ENCODE measurements at places on chromosomes 11 and 22.

DNA sequence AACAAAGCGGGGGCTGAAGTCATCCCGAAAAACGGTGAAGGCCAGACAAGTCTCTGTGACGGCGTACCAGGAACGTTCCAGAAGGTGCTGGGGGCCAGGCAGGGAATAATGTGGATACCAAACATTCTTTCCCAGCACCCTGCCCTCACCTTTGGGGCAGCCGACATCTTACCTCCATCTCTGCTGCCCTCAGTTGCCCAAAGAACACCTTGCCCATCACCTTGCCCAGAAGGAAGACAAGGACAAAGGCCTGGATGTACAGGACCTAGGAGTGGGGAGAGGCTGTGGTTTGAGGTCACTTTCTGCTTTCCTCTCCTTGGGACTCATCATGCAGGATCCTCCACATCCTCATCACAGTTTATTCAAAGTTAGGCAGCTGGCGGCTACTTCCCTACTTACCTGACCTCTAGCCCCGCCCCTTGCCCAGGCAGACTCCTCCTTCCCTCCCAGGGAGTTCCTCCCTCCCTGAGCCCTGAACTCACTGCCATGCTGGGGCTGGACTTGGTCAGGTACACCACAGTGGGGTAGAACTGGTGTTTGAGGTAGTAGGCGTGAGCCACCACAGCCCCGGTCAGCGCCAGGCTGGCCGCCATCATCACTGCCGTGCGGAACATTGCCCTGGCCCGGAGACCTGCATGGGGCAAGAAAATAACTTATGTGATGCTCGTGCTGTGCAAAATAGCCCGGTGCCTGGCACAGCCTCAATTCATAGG is 1.2 kb downstream of the SYVN1 start:
- DNase-seq = peak; percentile 61

- DNase-seq = peak; percentile 9
Measured at GRCh38 chr11:28105869-28106268, 2.1 kb downstream of the KIF18A start.

DNA sequence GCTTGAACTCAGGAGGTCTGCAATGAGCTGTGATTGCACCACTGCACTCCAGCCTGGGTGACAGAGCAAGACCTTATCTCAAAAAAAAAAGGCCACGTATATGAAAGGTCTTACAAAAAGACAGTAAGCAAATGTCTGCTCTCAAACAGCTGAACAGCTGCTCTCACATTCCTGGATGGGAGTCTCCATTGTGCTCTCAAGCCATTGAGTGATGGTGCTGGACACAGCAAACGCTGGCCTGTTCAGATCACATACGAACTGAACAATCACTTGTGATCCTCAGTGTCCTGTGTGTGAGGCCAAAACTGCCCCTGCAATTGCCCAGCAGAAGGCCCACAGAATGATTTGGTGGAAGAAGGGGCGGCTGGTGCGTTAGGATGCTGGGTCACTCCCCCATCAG is 34.4 kb upstream of the YWHAH start:
- DNase-seq = no peak

DNA sequence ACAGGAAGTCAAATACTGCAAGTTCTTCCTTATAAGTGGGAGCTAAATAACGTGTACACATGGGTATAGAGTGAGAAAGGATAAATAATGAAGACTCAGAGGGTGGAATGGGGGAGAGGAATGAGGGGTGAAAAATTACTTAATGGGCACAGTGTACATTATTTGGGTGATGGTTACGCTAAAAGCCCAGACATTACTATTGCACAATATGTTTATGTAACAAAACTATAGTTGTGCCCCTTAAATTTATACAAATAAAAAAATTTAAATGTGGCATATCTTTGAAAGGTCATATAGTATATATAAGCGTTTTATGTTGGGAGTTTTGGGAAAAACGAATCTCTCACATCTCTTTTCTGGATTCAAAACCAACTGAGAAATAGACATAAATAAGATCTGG is 96.1 kb downstream of the KIF18A start:
- no peak for DNase-seq

DNA sequence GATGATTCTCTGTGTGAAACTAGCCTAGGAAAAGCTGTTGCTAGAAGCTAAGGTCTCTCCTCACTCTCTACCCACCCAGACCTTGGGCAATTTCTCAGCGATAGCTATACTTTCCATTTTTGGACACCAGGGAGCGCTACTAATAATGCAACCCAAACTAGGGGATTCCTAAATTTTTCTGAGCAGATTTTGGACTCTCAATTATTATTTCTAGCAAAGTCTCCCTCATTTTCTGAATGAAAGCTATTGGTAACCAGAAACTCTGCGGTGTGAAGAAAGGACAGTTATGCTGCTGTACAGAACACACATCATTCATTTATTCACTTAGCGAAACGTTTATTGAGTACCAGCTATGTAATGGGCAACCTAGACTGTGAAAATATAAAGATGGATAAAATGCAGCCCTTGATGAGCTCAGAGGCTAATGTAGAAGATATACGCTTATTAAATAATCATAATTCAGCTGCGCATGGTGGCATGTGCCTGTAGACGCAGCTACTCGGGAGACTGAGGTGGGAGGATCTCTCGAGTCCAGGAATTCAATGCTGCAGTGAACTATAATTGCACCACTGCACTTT is 6.1 kb upstream of the STIM1 start:
- DNase-seq = peak; percentile 83

DNA sequence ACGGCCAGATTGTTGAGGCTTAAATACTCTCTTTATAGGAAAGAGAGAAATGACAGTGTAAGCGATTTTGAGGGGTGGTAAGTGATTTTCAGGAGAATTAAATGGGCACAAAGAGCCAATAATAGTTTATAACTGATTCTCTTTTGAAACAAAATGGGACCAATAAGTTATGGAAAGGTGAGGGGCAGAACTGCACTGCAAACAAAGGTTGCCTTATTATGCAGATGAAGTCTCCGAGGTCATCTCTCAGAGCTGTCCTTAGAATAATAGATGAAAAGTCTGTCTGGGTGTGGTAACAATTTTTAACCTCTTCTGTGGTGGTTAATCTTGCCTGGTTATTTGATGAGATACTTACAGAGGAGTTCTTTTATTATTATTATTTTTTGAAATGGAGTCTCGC is 14.7 kb upstream of the CRTAM start:
- DNase-seq = no peak

DNA sequence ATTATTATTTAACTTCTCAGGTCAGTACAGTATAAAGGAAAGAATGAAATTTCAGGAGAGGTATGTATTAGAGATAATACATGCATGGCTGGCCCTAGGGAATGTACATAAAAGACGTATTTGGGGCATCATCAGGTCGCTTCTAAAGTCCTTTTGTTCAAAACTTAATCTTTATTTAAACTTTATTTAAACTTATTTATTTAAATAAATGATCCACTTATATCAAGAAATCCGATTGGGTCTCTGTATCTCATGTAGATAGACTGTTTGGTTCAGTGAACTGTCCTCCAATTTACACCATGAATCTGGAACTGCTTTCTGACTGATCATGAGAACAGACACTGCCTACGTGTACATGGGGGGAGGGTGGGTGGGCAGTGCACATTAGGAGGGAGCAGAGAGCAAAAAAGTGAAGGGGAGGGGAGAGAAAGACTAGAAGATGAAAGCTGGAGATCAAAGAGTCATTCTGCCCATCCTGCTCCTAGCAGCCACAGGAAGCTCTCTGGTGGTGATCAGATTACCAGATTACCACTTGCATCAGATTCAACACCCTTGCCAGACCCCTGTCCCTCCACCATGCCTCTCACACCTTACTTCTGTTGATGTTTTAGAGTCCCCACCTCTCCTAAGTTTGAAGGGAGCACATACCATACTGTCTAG is 92.1 kb upstream of the MTMR2 start:
- peak; percentile 71 for DNase-seq

DNA sequence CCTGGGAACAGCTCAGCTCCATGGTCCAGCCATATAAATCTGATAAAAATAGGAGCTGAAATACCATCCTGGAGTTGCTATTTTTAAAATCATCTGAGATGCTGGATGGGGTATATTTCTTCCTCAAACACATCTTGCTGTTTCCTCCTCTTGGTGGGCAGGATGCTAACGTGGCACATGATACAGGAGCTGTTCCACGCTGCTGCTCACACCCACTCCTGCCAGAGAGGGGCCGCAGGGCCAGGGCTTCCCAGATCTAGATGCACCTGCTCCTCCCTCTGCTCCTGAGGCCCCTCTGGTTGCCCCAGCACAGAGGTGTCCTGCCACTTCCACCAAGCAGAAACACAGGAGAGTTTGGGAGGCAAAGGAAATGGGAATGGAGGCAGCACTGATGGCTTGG is 3.3 kb upstream of the ST3GAL4 start:
- no peak for DNase-seq

DNA sequence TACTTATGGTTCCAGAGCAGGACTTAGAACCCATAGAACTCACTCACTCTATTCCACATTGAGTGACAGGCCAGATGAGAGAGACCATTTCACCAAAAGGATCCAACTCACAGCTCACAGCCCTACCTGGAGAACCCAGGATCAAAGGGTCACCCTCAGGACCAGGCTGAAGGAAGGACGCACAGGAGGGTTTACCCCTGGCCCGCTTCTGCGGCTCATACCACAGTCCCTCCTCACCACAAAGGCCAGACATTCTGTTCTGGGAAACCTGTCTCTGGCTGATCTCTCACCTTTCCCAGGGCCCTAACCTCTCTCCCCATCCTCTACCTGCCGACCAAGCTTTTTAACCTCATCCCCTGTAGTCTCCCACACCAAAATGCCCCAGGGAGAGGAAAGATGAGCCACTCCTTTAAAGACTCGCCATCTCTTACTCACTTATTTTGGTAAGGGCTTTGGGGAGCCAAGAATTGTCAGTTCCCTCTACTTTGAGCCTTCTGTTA is 4.7 kb downstream of the FOSL1 start:
- no peak for DNase-seq

- no peak for DNase-seq
Measured at GRCh38 chr22:42203609-42204008, 66.8 kb downstream of the TCF20 start.

- no peak for DNase-seq
Measured at GRCh38 chr22:36088292-36088691, 59.7 kb upstream of the RBFOX2 start.

- DNase-seq = no peak
Measured at GRCh38 chr11:66854729-66855211, 2.1 kb upstream of the LRFN4 start.

- no peak for DNase-seq
Measured at GRCh38 chr11:96104496-96104895, 180.6 kb upstream of the MTMR2 start.

DNA sequence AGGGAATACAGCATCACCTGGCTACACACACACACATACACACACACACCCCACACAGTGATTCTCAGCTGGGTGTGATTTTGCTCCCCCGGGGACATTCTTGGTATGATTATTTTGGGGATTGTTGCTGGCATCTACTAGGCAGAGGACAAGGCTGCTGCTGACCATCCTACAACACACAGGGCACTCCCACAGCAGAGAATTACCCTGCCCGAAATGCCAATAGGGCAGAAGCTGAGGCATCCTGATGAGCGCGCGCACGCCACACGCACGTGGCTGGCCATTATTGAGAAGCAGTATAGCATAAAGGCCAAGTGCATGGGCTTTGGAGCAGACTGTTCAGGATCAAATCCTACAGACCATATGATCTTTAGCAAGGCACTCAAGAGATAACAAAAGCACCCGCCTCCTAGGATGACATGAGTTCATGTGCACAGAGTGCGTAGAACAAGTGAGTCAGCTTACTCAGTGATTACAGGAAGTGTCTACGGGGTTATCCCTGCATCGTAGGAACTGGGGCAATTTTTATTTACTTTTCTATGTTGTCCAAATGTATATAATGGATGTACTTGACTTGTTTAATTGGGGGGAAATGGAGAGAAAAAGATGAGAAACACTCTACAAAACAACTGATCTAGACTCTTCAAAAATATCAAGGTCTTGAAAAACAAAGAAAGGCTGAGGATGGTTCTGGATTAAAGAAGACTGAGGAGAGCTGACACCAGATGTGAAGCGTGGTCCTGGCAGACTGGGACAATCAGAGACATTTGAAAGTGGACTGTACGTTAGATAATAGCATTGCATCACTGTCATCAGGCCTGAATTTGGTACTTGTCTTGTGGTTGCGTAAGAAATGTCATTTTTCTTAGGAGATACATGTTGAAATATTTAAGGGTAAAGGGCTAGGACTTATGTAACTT is 7.2 kb upstream of the EHD1 start:
- DNase-seq = peak; percentile 68

DNA sequence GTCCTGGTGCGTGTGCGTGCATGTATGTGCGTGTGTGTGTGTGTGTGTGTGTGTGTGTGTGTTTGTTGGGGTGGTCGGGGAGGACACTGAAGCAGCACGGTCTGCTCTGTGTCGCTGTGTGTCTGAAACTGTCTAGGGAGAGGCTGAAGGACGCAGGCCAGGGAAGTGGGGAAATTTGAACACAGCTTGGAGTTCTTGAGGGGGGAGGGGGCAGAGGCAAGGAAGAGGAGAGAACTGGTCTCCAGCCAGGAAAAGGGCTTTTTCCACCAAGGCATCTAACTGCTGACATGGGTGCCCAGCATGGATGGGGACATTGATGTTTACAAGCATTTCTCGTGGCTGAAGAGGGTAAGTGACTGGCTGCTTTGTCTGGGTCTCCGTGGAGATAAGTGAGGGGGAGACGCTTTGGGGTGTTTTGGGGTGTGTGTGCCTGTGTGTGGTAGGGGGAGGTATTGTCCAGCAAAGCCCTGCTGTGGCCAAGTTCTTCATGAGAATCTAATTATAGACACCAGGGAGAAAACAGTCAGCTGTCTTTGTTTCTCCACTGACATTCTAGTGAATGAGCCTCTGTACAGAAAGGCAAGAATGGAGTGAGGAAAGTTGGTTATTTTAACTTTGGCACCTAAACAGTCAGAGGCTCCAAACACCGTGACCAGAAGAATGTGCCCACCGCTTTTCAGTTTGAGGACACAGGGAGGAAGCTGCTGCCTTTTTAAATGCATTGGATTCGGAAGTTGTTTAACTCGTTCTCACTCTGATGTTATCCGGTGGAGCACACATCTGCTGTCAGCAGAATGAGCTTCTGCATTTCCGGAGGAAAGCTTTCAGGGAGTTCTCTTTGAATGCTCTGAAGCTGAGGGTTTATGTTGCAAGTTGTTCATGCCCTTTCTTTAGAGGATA is 63.7 kb downstream of the PPFIBP2 start:
- no peak for DNase-seq

DNA sequence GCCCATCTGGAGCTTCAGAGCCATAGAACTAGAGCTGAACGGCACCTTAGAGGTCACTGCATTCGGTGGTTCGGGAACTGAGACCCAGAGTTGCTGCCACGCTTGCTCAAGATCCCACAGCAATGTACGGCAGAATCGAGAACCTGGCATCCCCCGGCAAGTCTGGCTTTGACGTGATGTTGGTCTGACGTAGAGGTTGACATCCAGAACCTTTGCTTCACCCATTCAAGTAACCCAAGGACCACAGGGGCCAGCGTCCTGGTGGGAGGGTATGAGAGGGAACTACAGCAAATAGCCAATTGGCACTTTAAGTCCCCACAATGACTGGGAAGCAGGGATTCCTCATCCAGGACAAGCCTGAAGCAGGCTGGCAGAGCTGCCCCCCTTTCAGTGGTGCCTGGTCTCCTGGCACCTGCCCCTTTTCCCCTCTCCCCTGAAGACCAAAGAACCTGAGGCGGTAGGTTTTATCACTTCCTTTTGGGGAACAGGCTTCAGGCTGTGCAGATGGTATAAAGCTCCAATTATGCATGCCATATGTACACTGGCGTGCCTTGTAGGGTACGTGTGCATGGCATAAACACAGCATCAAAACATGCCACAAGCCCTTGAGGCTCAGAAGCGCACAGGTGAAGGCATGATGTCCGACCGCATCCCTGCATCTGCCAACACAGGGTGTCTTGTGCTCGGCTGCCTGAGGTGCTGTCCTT is 15.3 kb upstream of the TEF start:
- DNase-seq = no peak

GRCh38 chr22:30324014-30324730 is 2.6 kb downstream of the TBC1D10A start:
- DNase-seq = peak; percentile 28
